ENCODE measurements at places on chromosomes 7 and 10.
A peak's percentile ranks its signal among the peaks of the same experiment; 100 is the strongest.

- DNase-seq = no peak
Observed at GRCh38 chr7:36348256-36348655, 41.4 kb upstream of the ANLN start.

GRCh38 chr7:7972128-7972527 lies 3.5 kb downstream of the GLCCI1 start:
- no peak for DNase-seq

GRCh38 chr7:116632384-116632783 lies 39.6 kb upstream of the MET start:
- no peak for DNase-seq

DNA sequence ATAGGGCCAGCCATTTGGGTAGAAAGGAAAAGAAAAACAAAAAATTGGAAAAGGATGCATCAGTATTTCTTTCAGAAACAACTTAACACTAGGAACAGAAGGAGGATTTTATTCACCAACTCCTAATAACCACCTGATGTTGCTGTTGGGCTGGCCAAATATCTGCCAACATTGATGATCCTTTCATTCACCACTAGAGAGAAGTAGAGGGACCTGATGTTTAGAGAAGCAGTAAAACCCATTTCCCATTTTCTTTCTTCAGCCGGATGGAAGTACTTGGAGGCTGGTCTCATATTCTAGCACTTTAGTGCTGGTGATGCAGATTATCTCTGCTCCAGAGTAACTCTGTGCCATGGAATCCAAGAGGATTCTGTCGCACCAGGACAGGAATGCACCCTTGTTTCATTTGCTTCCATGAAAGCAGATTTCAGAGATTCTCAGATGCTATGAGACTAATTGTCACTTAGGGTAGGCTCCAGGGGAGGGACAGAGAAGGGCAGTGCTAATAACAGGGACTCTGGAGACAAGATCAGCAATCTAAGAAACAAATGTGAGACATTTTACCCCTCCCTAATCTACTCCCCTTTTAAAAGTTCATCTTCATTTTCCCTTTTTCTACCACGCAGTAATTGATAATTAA lies 3.1 kb downstream of the KLLN start:
- peak; percentile 84 for DNase-seq

DNA sequence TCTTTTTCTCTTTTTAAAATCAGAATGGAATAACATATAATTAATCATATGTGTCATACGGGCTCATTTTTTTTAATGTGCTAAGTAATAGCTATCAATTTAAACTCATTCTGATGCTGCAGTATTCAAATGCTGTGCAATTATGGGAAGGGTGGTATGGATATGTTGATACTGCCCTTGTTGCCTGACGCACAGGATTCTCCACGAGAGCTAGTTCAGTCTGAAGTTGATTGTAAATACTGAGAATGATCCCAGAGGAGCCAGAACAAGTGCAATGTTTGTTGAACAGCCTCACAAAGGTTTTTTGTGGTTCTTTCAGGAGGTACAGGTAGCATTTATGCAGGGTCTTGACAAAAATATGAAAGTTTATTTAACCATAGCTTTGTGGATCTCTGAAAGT lies 13.4 kb downstream of the NPY start:
- no peak for DNase-seq

DNA sequence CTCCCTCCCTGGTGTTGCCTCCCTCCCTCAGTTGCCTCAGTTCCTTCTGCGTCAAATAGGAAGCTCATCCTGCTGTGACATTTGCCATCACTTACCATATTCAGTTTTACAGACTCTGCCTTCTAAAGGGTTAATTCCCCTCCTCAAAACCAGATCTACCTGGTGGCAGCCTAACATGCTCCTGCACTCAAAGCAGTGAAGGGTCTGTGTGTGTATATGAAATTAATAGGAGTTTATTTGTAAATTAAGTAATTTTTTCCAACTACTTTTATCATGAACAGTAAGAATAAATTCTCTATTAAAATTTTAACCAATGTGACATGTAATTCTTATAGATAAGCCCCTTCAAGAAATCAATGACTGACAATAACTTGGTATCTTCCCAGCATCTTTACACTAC lies 158.6 kb upstream of the INSYN2A start:
- no peak for DNase-seq

GRCh38 chr7:101950450-101951119 lies 133.2 kb downstream of the CUX1 start:
- peak; percentile 12 for DNase-seq

GRCh38 chr10:34346516-34347100 lies 468.5 kb downstream of the PARD3 start:
- no peak for DNase-seq

DNA sequence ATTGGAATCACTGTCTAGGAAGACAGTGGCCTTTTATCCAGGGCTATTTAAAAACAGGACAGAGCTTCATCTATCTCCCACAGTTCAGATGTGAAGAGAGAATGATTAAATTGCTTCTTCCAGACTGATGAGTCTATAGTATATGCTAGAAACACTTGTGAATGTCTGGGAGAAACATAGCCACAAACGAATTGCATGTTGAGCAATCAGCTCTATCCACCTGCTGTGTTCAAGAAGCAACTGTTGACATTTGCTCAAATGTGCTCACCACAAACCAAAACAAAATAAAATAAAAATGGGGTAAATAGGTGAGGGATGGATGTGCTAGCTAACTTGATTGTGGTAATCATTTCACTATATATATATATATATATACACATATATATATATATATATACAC lies 195.1 kb downstream of the HECW1 start:
- no peak for DNase-seq

GRCh38 chr10:26090026-26090425 lies 126.5 kb upstream of the GAD2 start:
- DNase-seq = no peak

DNA sequence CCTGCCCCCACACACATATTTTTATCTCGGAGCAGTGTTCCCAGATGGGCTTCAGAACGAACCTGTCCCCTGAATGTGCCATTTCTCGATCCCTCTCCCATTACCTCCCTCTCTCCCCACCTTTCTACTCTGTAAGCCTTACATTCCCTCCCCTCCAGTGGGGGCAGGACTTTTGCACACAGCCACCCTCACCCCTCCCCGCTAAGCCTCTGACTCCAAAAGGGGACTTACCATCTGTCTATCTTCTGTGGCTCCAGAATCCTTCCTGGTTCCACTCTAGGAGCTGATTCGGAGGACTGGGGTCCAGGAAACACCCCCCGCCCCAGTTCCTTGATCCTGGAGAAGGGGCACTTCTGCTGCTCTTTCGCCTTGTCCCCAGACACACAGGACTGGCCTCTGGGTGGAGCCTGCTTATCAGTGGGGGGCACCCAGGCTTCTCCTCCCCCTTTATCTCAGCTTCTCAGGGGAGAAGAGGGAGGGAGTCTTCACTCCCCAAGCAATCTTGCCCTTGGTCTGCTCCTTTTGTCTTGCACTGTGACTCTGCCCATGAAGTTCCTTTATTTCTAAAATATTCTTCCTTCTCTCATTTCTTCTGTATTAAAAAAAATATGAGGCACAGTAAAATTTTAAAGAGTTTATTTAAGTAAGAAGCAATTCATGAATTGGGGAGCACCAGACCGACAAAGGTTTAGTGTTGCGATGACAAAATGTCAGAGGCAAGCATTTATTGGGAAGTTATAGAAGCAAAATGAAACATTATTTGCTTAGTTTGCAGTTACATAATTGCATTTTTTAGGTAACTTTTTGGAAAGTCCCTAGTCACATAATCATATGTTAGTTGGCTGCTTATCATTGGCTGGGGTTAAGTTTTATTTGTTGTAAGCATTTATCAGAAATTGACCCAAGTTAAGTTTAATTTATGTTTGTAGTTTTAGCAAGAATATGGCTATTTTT lies at the start of gene KEL:
KEL (minus strand) TSS at position 391 of the 954 bp plus-strand sequence; CDS start at position 234, 157 bp downstream.
- DNase-seq = peak; percentile 97

- peak; percentile 5 for DNase-seq
Observed at GRCh38 chr10:131354380-131354779, 42.9 kb upstream of the TCERG1L start.

- DNase-seq = no peak
Observed at GRCh38 chr10:21972584-21972983, 30.9 kb downstream of the DNAJC1 start.

GRCh38 chr7:12715372-12716133 lies 28.1 kb downstream of the ARL4A start:
- peak; percentile 96 for DNase-seq

DNA sequence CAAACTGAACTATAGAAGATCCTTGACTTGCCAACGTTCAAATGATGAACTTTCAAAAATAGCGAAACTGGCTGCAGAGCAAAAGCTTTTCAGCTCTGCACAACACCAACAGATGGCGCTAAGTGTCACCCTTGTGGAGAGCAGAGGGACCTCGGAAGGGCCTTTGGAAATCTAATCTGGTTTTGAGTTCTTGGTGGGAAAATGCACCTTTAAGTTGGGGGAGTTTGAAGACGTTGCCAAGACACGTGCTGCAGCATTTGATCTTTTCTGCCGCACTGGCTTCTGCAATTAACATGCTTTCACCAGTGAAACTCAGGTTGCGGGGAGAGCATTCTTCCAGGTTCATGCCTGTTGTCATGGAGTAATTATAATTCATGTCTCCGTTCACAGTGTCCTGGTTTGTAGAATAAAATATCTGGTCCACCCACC lies 26.3 kb upstream of the WDR11 start:
- DNase-seq = peak; percentile 51

GRCh38 chr7:50156706-50157105 lies 63.7 kb upstream of the ZPBP start:
- DNase-seq = no peak

DNA sequence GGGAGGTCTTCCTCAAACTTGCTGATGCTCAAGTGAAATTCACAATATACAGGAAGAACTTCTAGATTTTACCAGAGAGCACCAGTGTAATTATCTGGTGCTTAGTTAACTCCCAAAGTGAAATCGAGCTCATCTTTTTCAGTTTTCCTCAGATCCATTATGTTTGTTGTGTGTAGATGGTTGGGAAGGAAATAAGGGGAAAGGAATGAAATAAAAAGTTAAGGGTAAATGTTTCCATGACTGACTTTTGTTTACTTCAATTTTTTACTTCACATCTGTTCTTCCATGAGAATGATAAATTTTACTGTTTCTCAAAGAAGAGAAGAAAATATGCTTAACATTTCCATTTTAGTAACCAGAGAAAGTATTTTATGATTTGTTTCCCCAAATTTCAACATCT lies 21.3 kb downstream of the FAM107B start:
- DNase-seq = no peak

DNA sequence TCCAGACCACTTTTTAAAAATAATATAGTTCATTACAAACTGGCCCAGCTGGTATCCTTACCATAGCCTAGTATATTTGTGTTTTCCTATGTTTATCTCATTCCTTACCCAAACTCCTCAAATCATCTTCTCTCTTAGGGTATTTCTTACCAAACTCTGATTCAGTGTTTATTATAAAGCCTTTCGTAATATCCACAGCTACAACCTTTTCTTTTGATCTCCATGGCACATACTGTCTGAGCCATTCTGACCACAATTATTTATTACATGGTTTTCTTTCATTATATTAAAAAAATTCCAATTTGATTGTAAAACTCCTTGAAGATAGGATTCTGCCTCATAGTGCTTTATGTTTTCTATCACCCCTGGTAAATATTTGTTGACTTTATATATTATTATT lies 94.2 kb downstream of the LRMDA start:
- DNase-seq = no peak

DNA sequence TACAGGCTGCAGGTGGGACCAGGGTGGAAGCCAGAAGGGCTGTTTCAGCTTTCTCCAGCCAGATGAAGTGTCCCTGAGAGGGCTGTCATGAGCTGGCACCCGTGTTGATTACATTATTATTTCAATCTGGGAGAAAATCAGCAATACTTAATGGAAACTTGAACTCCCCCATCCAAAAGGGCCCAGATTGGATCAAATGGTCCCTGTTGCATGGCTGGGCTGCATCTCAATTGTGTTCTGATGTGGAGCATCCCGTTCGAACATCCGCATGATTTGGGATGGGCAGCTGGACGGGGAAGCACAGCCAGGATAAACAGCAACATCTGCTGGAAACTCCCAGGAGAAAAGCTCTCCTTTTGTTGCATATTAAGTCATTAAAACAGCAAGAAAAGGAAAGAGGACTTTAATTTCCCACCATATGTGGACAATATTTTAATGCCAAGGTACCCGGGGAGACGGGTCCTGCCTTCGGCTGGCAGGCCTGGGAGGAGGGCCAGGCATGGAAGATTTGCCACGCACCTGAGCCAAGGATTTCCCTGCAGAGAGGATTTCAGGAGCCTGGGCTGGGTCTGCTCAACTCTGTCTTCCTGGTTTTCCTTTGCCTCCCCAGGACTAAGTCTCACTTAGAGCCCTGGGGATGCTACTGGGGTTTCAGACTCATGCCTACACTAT lies 52.4 kb downstream of the NPTX2 start:
- DNase-seq = no peak

DNA sequence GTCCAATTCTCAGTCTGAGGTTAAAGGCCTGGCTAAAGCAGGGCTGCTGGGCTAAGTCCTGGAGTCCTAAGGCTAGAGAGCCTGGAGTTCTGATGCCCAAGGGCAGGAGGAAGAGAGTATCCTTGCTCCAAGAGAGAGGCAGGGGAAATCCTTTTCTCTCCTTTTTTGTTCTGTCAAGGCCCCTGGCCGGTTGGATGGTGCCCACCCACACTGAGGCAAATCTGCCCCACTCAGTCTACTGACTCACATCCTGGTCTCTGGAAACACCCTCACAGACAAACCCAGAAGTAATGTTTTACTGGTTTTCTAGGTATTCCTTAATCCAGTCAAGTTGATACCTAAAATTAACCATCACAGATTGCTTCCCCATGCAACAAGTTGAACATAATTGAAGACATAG lies 23.0 kb downstream of the ZNF518A start:
- DNase-seq = no peak

- no peak for DNase-seq
Observed at GRCh38 chr10:44016589-44017482, 368.1 kb downstream of the CXCL12 start.

GRCh38 chr10:48610585-48611093 lies 5.8 kb upstream of the ARHGAP22 start:
- no peak for DNase-seq

DNA sequence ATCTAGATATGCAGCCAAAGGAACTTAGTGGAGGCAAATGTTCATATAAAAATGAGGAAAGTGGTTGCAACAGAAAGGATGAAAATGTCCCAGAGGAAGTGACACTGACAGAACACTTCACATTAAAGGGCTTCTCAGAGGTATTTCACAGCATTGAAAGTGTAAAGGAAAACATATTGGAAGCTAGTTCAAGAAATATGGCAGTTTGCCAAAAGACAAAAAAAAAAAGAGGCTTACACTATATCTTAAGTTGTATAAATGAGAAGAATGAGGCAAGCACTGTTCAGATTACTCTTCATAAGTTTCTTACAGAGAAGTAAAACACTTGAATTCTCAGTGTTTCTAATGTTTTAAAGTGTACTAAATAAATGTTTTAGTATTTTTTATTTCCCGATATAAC lies 20.1 kb downstream of the RUNDC3B start:
- DNase-seq = no peak

Measured in hematopoietic multipotent progenitor cell treated with erythropoietin and hydrocortisone succinate and interleukin-3 and kit ligand, for 8 days (in vitro differentiated cells).